ENCODE measurements at places on chromosomes 4 and X.

DNA sequence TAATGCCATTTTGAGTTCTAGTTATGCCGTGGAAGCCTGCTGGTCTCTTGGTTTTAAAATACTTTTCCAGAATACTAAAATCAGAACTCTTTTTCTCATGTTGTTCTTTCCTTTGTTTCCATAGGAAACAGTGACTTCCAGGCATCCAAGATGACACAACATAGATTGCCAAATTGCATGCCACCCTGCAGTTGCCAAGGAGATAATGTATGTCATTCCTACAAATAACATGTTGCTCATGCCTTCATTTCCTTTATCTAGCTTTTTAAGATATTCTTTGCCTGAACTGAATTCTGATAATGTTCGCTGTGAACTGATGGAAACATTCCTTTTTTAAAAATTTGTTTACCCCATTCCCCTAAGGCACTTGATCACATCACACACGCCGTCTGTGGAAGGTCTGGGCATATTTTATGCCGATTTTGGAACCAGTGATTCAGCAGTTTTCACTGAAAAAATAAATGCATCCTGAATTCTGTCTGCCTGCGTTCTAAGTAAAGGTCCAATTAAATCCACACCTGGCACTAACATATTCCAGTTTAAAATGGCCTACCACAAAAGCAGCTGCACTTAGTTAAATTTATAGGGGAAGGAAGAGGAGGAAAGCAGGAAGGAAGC, 38.0 kb upstream of the COX7B2 start:
- DNase-seq, result no peak

GRCh38 chr4:184763150-184763780, 29.4 kb upstream of the CENPU start:
- no peak for DNase-seq

DNA sequence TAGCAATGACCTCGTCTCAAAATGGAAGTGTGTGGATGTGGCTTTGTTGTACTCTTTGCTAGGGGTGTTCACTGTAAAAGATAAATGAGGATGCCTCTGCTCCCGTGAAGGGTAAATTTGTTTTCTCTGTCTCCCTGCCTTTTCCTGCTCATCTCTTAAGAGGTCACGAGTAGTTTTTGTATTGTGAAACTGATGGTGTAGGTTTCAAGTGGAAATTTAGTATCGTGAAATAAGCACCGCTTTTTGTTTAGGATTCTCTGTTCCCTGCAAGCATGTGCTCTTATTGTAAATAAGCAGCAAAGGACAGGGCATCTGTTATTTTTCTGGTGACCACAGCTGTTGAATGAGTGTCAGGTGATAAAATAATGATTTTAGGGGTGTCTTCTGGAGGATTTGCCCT, 104.6 kb downstream of the PHEX start:
- no peak for DNase-seq

GRCh38 chr4:95505151-95505550, 43.6 kb downstream of the UNC5C start:
- DNase-seq, result no peak

- no peak for DNase-seq
Observed at GRCh38 chr4:7196288-7196651, 3.9 kb downstream of the SORCS2 start.

All from NCI-H524 treated with DMSO at 0.1 percent for 48 hours (cell line).